Glutamatergic neuron (in vitro differentiated cells): ENCODE measurements at places on chromosomes 7 and 10. TPM values are rescaled to one million over a fixed set of nuclear protein-coding genes. Genes with fewer than 3 reads are reported as not detected.
A peak's percentile ranks its signal among the peaks of the same experiment; 100 is the strongest.

DNA sequence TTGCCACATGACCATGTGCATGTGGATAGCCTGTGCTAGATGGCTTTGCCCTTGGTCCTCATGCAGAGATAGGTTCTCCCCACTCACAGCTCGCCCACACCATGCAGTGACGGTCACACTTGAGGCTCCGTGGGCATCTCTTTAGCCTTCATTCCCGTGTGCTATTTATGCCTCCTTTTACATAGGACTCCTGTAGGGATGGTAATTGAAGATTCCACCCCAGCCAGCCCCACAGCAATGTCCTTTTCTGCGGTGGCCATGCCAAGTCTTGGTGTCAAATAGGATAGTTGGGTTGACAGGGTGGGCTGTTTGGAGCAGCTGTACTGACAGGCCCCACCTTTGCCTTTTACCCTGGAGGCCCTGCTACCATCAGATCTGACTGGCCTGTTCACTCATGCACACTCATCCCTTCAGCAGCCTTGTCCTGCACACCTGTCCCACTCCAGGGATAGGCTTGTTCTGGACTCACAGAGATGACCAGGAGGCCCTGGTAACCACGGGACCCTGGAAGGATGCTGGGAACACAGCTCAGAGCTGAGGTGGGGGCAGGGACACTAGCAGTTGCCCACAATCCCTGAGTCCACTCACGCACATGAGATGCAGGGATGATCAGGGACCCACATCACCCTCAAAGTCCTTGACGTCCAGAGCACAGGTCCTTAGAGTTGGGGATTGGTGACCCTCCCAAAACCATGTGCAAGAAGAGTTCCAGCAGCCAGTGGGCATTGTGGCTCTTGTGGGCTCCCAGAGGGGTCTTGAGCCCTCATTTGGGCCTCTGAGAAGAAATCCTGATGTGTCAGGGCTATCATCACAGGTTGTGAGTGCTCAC, 71.2 kb downstream of the ADCY1 start:
- no peak overlapping the region for H3K27ac ChIP-seq
- H3K36me3 ChIP-seq = no peaks in the 10 kb centered on the region
- peaks cover 3% of the 10 kb centered on the region for H3K4me1 ChIP-seq
- H3K4me3 ChIP-seq = no peak overlapping the region

TMEM213 gene
- not detected for total RNA-seq

MRLN gene
- not detected for total RNA-seq

- peaks cover 6% of the 10 kb centered on the region for H3K36me3 ChIP-seq
- no peaks in the 10 kb centered on the region for H3K27me3 ChIP-seq
- no peaks in the 10 kb centered on the region for H3K4me1 ChIP-seq
- H3K4me3 ChIP-seq = no peak overlapping the region
- no peak for DNase-seq
Measured at GRCh38 chr7:38427279-38427955, 154.0 kb upstream of the TARP start.

NUDT1 gene
- total RNA-seq = 19.5 TPM

- H3K4me3 ChIP-seq = no peak overlapping the region
- DNase-seq = no peak
- H3K4me1 ChIP-seq = no peaks in the 10 kb centered on the region
- no peak overlapping the region for H3K27ac ChIP-seq
Measured at GRCh38 chr10:17793823-17794644, 15.1 kb upstream of the MRC1 start.

DNA sequence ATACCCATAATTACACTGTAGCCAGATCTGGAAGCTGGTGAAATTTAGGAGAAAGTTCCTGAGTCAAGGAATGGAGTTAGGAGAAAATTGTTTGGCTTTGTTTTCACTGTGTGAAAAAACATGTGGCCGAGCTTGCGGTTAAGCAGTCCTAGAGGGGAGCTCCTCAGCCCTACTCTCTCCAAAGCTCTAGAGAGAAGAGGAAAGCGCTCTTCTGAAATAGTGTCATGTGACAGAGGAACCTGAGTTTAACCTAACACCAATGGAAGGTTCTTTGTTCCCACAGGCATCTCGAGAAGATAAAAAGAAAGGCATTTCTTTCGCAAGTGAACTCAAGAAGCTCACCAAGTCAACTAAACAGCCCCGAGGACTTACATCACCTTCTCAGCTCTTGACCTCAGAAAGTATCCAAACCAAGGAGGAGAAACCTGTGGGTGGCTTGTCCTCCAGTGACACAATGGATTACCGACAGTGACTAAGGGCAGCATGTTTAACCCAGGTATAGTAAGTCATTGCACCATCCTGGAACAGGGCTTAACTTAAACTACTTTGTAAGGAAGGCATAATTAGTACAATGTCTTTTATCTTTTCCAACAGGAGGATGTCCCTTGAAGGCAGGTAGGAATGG, 38.0 kb downstream of the NOC3L start:
- H3K36me3 ChIP-seq = no peaks in the 10 kb centered on the region
- no peak overlapping the region for H3K4me3 ChIP-seq
- no peaks in the 10 kb centered on the region for H3K4me1 ChIP-seq
- H3K27ac ChIP-seq = no peak overlapping the region

DNA sequence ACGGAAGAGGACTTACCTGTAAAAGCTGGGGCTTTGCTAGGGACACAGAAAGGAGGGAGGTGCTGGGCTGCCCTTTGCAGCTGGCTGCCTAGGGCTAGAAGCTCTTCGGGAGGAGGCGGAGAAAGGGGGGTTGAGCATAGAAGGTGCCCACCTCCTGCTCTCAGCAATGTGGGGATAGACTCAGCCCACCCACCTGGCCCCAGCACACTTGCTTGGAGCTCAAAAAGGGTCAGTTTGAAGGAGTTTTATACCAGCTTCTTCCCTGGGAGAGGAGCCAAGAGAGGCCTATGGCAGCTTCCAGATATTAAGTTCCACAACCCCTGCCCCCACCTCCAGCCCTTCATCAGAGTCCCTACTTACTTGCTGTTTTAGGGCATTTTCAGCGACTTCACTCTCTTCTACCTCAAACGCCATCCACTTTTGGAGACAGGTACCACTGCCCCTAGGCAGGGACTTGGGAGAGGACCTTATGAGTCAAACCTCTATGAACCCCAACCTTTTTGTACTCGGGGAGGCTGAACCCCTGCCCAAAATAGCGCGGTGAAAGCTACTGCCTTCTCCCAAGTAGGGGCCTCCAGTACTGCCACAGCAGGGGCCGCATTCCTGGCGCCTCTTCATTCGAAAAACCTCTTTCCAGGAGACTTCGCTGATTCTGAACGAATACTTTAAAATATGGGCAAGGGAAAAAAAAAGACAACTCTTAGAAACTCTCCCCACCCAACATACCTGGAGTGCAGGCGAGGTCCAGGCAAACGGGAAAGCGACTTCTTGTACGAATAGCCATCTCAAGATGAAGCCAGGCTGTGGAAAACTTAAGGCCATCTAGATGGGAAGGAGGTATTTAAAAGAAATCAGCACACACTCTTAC, 1.2 kb upstream of the EVX1 start:
- no peak overlapping the region for H3K27ac ChIP-seq
- DNase-seq = no peak
- peaks cover 44% of the 10 kb centered on the region for H3K27me3 ChIP-seq
- H3K4me1 ChIP-seq = peaks cover 8% of the 10 kb centered on the region

- no peak overlapping the region for H3K4me3 ChIP-seq
- H3K4me1 ChIP-seq = peaks cover 3% of the 10 kb centered on the region
- H3K27ac ChIP-seq = no peak overlapping the region
- H3K27me3 ChIP-seq = peaks cover 3% of the 10 kb centered on the region
- DNase-seq = no peak
Measured at GRCh38 chr10:49521062-49521461, 17.9 kb downstream of the ERCC6 start.

CUZD1 gene
- 2.4 TPM for total RNA-seq

GPR158 gene
- 2.6 TPM for total RNA-seq

GRCh38 chr10:79431428-79431827, 14.0 kb downstream of the ZCCHC24 start:
- H3K27ac ChIP-seq = no peak overlapping the region
- peak; percentile 4 for DNase-seq
- H3K36me3 ChIP-seq = peaks cover 6% of the 10 kb centered on the region
- peaks cover 19% of the 10 kb centered on the region for H3K4me1 ChIP-seq
- peaks cover 10% of the 10 kb centered on the region for H3K27me3 ChIP-seq

DNA sequence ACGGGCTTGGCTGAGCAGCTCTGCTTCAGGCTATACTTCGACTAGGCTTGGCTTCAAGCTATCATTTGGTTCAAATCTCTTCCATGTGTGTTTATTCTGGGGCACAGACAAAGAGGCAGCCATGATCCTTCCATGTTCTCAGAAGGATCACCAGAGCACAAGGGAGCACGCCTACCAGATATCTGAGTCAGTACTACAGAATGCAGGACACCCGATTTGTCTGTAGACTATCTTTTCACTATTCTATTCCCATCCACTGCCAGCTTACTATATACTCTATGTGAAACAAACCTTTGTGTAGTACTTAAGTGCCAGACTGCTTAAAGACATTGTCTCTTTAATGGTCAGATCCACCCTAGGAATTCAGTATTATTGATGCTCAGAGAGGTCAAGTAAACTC, 35.1 kb downstream of the CH25H start:
- DNase-seq = no peak
- H3K36me3 ChIP-seq = no peaks in the 10 kb centered on the region

DNA sequence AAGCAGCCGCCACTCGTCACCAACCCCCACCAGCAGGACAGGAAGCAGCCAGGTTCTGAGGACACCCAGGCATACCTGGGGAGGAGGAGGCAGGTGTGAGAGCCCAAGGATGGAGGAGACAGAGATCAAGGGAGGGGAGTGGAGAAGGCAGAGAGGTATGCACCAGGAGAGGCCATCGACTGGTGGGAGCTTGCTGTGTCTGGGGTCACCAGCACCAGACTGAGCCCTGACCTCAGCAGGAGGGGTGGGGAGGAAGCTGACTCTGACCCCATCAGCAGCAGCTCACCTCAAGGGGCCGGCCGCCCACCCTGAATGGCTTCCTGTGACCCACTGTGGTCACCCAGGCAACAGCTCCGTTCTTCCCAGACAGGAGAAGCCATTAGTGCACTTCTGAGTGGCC, 7.8 kb downstream of the VIPR2 start:
- peaks cover 1% of the 10 kb centered on the region for H3K27me3 ChIP-seq
- no peak overlapping the region for H3K4me3 ChIP-seq
- DNase-seq = no peak
- no peaks in the 10 kb centered on the region for H3K36me3 ChIP-seq
- H3K4me1 ChIP-seq = no peaks in the 10 kb centered on the region

DNA sequence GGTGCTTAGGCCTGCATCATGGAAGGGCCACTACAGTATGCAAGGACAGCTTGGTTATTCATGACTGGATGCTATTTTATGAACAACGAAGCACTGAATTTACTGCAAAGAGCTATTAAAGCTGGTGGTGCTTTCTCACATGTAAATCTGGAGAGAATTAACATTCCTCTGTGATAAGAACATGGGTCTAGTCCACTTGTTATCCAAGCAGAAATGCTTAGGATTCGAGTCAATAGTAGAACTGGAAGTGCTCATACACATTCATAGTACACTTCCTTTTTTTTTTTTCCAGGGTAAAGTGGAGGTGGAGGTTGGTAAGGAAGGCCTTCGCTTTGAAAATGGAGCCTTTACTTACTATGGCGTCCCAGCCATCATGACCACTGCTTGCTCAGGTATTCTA, 35.0 kb downstream of the CNNM1 start:
- no peaks in the 10 kb centered on the region for H3K4me1 ChIP-seq
- no peaks in the 10 kb centered on the region for H3K36me3 ChIP-seq
- H3K27me3 ChIP-seq = no peaks in the 10 kb centered on the region
- no peak for DNase-seq
- no peak overlapping the region for H3K4me3 ChIP-seq

GRCh38 chr7:137804836-137805235, 41.9 kb downstream of the DGKI start:
- H3K4me3 ChIP-seq = no peak overlapping the region
- H3K27me3 ChIP-seq = no peaks in the 10 kb centered on the region
- H3K27ac ChIP-seq = no peak overlapping the region
- no peaks in the 10 kb centered on the region for H3K36me3 ChIP-seq
- no peaks in the 10 kb centered on the region for H3K4me1 ChIP-seq

SLC18A3 gene
- 21.5 TPM for total RNA-seq

GRCh38 chr10:98388101-98388655, 26.8 kb downstream of the PYROXD2 start:
- H3K27me3 ChIP-seq = peaks cover 3% of the 10 kb centered on the region
- no peak overlapping the region for H3K27ac ChIP-seq
- no peaks in the 10 kb centered on the region for H3K4me1 ChIP-seq
- H3K36me3 ChIP-seq = peaks cover 9% of the 10 kb centered on the region
- DNase-seq = peak; percentile 51
- no peak overlapping the region for H3K4me3 ChIP-seq

POR gene
- total RNA-seq = 119 TPM

DNA sequence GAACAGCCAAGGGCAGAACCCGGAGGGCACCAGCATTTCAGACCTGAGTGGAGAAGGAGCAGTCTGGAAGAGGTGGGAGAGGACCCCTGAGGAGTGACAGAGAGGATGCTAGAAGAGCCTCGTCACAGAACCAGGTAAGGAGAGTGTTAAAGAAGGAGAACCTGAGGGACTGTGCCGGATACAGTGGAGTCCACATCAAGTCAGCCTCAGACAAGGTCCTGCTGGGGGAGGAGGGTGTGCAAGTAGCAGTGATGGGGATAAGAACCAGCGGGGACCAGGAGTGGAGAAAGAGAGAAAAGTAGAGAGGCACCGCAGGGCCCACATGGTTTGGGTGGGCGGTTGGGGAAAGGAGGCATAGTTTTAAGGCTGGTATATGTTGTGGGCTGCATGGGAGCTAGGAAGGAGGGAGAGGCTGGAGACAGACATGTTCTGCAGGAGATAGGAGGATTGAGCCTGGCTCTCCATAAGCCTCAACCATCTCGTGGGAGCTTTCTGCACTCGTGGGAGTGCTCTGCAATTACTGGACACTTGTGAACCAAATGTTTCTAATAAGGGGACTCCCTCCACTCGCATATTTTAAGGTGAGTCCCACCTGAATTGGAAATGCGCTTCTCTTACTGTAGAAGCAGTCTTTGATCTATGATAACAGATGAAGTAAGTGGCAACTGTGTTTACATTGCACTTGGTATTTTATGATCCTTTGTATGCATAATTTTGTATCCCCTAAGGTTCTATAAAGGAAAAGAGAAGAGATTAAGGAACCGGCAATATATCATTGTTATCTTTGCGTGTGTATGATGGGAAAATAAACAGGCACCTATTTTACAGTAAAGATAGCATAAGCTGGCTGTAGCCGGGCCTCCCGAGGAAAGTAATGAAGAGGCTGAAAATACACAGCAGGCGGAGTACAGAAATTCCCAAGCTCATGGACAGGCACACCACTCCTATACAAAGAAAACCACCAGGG, 154.8 kb downstream of the ADAM12 start:
- no peak overlapping the region for H3K4me3 ChIP-seq
- peaks cover 19% of the 10 kb centered on the region for H3K4me1 ChIP-seq
- no peaks in the 10 kb centered on the region for H3K36me3 ChIP-seq
- no peak for DNase-seq
- H3K27ac ChIP-seq = no peak overlapping the region

- no peaks in the 10 kb centered on the region for H3K4me1 ChIP-seq
- H3K36me3 ChIP-seq = no peaks in the 10 kb centered on the region
- no peak overlapping the region for H3K27ac ChIP-seq
Measured at GRCh38 chr10:7092603-7093002, 318.2 kb downstream of the SFMBT2 start.
